ENCODE measurements at places on chromosomes 12 and 14.

DNA sequence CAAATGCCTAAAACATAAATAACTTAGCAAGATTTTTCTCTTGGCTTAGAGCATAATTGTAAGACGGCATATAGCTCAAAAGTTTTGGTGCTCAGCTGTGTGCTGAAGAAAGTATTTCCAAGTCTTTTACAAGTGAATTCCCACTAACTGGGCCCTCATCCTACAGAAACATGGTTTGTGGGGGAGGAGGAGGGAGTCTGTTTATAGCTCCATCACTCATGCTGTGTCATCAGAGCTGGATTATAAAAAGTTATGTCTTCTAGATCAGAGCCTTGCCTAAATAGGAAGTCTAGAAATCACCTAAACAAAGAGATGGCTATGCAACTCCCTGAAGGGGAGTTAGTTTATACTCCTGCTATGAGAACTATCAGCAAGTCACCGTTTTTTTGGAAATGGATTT, 65.9 kb upstream of the OTOGL start:
- DNase-seq, result no peak

- DNase-seq, result no peak
Observed at GRCh38 chr12:69338936-69339335, 9.2 kb upstream of the LYZ start.

- no peak for DNase-seq
Observed at GRCh38 chr14:65263177-65263788, 149.2 kb upstream of the FUT8 start.

DNA sequence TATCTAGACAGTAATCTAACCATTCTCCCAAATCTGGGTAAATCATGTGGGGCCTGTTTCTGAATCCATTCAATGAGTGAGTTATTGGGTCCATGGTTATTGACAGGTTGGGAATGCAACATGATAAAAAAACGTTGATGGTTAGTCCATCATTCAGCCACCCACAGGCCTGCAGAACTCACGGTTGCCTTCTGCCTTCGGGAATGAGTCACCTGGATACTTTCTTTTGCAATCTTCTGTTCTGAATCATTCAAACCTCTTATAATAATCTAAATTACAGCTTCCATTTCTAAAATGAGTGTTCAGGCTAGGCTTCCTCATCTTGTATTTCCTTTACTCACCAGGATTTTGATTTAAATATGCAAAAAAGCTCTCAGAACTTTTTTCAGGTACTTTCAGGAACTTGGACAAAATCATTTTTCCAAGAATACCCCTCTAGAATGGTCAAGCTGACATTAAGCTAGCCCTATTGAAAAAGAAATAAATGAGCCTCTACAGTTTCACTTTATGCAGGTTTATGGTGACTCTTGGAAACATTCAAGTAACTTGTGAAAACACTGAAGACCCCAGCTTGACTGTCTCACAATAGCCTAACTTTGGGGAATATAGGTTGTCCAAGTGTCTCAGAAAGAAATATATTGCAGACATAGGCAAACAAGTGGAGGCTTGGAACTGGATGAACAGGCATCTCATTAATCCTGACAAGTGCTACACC, 94.4 kb downstream of the KCNK10 start:
- no peak for DNase-seq

DNA sequence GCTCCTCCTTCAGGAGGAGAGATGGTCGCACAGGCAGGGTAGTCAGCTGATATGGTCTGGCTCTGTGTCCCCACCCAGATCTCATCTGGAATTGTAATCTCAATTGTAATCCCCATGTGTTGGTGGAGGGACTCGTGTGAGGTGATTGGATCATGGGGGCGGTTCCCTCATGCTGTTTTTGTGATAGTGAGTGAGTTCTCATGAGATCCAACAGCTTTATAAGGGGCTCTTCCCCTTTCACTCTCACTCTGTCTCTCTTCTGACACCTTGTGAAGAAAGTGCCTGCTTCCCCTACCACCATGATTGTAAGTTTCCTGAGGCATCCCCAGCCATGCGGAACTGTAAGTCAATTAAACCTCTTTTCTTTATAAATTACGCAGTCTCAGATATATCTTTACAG, 218.9 kb upstream of the TMTC1 start:
- no peak for DNase-seq

DNA sequence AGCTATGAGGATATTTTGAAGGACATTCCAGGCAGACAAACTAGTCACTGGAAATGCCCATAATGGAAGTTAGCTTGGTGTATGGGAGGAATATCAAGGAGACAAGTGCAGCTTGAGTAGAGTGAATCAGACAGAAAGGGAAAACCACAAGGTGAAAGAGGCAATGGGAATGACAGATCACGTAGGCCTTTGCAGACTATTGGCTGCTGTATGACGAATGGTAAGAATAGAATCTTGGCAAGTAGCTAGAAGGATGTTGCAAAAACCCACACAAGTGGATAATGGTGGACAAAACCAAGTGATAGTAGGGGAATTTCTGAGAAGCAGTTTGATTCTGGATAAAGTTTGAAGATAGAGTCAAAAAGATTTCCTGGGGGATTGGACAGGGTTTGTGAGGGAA, 196.9 kb upstream of the NOVA1 start:
- DNase-seq, result no peak

DNA sequence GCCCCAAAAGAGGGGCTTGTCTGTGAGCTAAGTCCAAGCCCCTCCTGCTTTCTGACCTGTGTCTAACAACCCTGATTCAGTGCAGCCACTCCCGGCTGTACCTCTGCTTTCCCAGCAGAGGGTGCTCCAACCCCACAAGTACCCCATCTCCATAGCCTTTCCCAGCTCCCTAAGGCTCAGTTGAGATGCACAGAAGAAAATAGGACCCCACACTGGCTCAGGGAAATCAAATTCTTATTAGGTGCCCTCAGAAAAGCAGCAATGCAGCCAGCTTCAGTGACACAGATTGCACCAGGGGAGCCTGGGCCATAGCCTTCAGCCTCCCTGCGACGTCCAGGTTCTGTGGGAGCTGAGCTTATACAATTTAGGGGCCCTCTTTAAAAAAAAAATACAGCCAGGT, 49.9 kb downstream of the LRRC74A start:
- DNase-seq, result no peak

DNA sequence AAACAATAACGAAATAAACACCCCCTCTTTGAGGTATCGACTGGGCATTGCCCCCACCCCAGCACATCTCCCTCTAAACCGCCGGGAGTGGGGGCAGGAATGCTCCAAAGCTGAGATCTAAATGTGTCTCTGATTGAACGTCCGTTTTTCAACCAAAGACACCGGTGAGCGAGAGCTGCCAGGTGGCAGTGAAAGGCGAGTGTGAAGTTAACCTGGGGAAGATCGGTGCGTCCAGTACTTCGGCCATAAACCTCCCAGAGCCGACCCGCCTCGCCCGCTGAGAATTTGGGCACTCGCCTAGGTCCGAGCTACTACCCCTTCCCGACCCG, 625 bp downstream of the ANGEL1 start:
- DNase-seq, result no peak

- DNase-seq, result no peak
Observed at GRCh38 chr12:89701606-89702206, 6.9 kb downstream of the ATP2B1 start.

- DNase-seq, result no peak
Observed at GRCh38 chr12:60539592-60539991, 943.8 kb downstream of the SLC16A7 start.

DNA sequence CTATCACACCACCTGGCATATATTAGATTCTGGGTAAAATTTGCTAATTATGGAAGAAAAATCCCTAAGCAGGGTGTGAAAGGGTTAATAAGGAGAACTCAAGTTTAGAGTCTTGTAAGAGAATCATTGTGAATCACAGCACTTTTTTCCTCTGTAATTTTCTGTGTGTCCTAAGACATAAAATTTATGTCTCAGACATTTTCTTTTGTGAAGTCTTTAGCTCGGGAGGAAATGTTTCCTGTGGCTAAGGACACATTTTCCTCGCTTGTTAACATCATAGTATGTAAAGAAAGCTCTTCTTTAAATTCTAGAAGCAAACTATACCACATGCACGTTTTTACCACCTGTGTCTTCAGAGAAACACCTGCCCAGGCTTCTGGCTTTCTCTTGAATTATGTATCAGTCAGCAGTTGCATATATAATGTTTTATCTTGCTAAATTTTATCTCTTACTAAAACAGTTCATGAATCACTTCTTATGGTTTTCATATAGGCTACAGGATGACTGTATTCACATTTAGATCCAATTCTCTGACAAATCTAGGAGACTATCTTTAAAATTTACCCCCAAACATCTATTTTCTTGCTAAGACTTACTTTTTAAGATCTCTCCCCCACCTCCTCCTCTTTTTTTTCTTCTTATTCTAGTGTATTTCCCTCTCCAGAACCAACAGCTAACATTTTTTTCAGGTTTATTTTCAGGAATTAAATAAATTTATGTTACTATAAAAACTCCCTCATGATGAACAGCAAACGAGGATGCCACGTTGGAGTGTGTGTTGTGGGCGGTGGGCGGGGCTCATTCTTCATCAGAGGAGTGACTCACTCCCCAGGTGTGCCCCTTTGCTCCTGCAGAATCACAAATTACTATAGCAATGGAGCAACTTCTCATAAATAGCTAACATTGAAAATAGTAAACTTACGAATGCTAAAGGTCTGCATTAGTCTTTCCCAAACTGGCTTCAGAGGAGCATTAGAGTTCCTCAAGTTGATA, 11.6 kb upstream of the CSRP2 start:
- peak; percentile 39 for DNase-seq

- no peak for DNase-seq
Observed at GRCh38 chr12:132396657-132397056, 67.3 kb upstream of the GALNT9 start.

DNA sequence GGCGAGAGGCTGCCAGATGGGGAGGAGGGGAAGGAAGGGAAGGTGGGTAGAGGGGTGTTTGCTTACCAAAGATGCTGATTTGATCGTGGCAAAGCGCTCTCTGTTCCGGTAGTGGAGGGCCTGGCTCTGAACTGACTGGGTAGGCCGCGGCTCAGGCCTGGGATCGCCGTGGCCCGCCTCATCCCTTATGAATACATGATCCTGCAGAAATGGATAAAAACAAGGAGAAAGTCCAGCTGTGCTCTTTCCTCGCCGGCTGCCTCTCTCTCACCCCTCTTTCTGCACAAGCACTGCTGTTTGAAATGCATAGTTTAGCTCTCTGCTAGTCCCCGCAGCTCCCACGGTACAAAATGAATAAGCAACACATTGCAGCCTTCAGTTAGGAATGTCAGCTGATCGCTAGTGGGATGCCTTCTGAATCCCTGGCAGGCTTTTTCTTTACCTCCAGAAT, 53.8 kb downstream of the PEBP1 start:
- no peak for DNase-seq

DNA sequence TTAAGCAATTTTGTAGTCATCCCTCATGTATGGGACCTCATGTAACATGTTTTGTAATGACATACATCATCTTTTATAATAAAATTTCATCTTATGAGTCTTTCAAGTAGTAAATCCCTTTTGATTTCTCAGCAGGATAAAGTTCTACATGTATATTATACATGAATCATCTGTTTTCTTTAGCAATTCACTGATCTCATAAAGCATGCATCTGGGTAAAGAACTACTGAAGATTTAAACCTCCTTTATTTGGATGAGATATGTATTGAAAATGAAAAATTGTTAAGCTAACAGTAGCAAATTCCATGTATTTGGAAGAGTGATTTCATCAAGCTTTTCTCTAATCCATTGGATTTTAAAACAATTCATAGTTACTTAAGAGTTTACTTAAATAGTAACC, 126.9 kb downstream of the KITLG start:
- no peak for DNase-seq

- DNase-seq, result no peak
Observed at GRCh38 chr12:109393437-109394345, 46.0 kb downstream of the MYO1H start.

DNA sequence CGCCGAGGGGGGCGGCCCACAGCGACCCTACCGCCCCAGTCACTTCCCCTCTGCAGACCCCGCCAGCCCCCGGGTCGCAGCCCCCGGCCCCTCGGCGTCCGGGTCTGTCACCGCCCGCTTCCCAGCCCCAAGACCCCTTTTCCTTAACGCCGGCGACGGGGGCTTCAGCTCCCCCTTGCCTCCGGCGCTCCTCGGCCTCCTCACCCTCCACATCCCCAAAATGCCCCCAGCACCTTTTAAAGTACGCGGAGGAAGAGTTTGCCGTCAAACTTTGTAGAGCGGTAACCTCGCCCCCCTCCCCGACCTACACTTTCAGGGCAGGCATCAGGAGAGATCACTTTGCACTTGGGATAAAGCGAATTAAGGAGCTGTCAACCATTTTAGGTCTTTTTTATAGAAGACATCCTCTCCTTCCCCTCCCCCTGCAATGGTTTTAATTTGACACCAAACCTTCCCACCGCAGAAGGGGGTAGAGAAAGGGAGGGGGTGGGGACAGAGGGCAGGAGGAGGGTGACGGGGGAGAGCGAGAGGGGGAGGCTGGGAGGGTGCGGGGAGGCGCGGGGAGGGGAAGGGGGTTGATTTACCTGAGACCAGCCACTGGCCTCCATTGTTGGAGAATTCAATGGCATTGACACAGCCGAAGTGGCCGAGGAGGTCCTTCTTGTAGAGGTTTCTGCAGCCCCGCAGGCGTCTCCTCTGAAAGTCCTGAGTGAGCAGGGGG, 578 bp downstream of the DCAF5 start:
- peak; percentile 16 for DNase-seq

DNA sequence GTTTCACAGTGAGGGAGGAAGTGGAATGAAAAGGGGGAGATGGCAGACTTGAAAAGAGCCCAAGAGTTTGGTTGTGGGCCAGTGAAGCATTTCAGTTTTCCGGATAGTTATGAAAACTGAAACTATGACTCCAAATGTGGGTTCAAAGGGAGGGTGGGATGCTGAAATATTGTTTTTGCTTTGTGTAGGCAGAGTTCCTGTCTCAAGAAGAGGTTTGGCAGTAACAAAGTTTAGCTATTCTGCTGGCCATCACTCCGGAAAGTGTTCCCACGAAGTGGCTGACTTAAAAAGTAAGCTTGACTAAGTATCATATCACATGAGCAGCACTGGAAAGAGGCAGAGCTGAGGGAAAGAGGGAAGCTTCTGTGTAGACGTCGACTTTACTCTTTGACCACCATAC, 85.2 kb downstream of the CAND1 start:
- no peak for DNase-seq

DNA sequence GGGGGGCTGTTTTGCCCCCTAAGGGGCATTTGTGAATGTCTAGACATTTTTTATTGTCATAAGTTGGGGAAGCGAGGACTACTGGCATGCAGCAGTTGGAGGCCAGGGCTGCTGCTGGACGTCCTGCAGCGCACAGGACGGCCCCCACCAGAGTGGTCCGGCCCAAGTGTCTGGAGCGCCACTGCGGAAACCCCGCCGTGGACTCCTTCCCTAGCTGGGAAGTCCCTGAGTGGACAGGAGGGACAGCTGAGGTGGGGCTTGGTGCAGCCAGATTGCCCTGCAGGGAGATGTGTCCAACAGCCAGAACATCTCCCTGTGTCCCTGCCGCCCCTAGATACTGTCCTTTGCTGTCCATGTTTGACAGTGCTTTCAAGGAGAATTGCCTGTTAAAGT, 5.5 kb downstream of the CKB start:
- DNase-seq, result no peak

GRCh38 chr12:54749191-54749818, 101.1 kb upstream of the DCD start:
- no peak for DNase-seq
